ENCODE measurements at places on chromosomes 1 and 21.

DNA sequence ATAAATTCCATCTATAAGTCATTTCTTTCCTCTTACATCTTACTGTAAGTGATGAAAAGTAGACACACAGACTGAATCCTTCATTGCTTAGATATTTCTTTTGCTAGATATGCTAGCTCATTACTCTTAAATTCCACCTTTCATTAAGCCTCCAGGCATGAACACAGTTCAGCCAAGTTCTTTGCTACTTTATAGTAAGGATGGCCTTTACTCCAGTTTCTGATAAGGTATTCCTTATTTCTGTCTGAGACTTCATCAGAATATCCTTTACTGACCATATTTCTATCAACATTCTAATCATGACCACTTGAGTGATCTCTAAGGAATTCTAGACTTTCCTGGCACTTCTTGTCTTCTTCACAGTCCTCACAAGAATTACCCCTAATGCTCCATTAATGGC is 191.7 kb upstream of the KCTD3 start:
- DNase-seq = no peak

- DNase-seq = no peak
These were observed 16.5 kb upstream of the LCE2D start for GRCh38 chr1:152646656-152647055.

DNA sequence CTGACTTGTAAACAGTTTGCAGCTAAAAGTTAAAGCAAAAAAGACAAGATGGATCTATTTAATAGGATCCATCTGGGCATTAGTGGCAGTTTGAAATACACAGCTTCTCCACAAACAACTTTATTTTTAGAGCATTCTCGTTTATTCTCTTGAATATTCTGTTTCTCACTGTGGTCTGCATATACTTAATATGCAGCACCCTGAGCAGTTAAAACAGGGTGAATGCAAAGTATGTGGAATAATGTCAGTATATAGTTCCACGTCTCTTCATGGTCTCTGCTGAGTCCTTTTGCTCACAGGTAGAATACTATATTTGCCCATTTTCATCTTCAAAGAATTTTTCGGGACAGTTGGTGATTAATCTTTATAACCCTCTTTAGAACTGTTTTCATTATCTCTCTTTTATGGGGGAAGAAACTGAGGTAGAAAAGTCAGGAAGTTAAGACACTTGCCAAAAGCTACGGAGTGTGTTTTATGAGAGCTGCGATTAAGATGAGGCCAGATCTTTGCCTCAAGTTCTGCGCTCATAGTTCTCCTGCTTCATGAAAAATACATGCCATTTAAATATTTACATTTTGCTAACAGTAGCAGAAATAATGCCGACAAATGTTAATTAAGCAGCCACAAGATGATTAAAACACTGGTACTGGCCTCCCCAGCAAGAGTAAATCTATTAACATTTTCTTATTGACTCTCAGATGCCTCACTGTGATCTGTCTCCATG is 115.6 kb downstream of the PTBP2 start:
- no peak for DNase-seq

DNA sequence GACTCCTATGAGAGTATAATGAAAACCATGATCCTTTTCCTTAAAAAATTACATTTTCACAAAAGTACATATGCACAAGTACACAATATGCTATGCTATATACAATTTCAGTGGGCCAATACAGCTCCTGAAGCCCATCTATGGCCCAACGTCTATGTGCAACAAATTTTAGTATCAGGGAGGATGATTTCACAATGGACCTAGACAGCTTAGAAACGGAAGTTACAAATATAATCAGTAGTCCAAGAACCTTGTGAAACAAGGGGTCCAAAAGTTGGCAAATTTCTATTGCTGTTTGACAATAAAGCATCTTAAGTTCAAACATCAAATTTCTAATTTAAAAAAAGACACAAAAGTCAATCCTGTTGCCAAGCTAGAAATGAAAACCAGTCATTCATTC is 87.0 kb downstream of the DPYD start:
- DNase-seq = no peak

DNA sequence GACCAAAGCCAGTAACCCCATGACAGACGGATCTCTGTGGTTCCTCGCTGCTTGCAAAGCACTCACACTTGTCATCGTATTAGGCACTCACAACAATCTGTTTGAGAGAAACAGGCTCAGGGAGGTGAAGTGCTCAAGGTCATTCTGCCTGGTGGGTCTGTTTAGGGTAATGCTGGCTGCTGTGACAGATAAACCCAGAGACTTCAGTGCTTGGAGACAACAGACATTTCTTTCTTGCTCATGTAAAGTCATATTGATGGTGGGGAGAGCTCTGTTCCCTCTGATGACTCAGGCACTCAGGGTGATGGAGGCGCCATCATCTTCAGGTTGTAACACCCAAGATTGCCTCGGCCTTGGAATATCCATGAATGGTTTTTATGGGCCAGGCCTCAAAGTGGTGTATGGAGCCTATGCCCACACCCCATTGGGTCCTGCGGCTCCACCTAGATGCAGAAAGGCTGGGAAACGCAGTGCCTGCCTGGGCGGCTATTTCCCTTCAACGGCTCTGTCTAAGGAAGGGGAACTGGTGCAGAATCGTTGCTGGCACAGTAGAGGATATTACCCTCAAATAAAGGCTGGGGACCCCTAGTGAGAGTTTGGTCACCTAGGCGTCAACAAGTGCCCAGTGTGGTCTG is 71.6 kb upstream of the SELENON start:
- DNase-seq = no peak

DNA sequence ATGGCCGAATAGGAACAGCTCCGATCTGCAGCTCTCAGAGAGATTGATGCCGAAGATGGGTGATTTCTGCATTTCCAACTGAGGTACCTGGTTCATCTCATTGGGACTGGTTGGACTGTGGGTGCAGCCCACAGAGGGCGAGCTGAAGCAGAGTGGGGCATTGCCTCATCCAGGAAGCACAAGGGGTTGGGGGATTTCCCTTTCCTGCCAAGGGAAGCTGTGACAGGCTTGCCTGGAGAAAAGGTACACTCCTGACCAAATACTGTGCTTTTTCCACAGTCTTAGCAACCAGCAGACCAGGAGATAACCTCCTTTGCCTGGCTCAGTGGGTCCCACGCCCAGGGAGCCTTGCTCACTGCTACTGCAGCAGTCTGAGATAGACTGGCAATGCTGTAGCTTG is 66.9 kb downstream of the HSD3B1 start:
- DNase-seq = no peak

DNA sequence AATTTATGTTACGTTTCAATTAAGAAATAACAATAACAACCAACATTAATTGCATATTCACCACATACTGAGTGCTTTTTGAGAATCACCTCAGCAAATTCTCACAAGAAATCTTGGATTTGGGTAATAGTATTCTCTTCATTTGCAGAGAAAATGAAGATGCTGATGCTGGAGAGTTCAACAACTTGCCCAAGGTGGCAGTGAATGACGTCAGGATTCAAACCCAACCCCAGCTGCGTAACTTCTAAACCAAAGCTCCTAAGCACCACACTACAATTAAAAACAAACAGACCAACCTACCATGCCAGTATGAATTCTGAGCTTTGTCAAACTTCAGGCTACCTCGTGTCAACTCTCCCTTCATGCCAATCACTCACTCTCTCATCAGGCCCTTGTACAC is 46.7 kb upstream of the GJB5 start:
- no peak for DNase-seq
